ENCODE measurements at places on chromosomes 2 and 18.

GRCh38 chr18:79763407-79763806 lies 34.3 kb upstream of the KCNG2 start:
- no peak for DNase-seq

DNA sequence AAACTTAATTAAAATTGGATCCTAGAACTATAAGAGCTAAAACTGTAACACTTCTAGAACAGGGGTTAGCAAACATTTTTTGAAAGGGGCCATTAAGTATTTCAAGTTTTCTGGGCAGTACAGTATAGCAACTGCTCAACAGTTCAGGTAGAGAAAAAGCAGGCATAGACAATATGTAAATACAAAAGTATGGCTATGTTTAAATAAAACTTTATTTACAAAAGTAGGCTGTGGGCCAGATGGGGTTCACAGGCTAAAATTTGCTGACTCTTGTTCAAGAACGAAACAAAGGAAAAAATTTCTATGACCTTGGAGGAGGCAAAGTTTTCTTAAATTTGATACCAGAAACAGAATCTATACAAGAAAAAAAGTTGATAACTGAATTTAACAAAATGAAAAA lies 114.5 kb downstream of the MEMO1 start:
- DNase-seq, result no peak

- no peak for DNase-seq
These were observed 162.0 kb downstream of the SLC4A3 start for GRCh38 chr2:219789476-219789875.

DNA sequence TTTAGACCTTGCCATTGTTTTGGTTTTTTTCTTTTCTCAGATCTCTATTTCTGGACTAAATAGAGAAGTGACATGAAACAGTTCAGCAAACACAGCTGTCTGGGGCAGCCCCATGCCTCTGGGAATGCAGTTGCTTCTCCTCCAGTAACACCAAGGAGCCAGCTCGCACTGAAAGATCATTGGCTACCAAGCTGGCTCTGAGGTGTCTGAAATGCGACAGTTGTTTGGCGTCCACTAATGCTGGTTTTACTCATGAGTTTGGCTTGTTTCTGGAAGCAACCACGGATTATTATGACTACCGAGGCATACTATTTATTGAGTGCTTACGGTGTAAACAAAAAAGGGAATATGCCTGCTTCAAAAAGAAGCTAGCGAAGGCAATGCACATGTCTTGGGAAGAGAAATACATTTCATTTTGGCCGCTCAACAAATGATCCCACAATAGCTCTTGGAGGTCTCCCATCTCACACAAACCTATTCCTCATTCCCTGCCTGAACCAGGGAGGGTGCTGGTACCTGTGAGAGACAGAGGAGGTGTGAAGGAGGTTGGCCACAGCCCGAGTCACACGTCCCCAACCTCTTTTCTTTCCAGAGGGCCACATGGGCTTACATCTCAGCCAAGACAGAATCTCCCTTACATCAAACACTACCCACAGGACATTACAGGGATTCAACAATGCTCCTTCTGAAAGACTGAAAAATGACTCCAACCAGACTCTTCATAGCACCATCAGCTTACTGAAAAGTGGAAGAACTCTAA lies 37.5 kb upstream of the NEB start:
- no peak for DNase-seq

- DNase-seq, result no peak
These were observed 162.3 kb downstream of the PHLPP1 start for GRCh38 chr18:62877411-62878221.

GRCh38 chr18:46247942-46248341 lies 143.8 kb downstream of the HAUS1 start:
- DNase-seq, result no peak

DNA sequence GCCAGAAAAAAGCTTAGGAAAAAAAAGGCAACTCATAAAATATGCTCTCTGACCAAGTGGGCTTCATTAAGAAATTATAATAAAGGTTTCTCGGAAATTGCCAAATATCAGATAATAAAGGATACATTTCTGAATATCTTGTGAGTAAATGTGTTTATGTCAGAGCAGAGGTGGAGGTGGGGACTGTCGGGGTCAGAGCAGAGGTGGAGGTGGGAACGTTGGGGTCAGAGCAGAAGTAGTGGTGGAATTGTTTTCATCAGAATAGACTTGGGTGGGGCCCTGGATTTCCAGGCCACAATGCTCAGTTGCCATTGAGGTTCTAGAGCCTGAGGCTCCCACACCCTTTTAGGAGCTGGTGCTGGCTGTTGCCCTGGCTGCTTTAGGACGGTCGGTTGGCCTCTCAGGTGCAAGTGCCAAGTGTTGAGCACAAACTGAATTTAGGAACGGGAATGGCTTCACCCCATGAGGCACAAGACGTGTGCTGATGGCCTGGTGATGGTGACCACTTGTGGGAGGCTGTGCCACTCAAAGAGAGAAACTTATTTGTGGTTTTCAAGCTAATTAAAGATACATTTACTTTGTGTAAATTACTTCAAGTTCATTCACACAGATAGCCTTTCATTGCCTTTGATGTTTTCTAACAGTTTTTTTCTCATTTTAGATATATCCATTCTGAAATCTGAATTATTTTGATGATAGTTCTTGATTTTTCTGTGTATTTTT lies 131.5 kb downstream of the ATP9B start:
- no peak for DNase-seq

DNA sequence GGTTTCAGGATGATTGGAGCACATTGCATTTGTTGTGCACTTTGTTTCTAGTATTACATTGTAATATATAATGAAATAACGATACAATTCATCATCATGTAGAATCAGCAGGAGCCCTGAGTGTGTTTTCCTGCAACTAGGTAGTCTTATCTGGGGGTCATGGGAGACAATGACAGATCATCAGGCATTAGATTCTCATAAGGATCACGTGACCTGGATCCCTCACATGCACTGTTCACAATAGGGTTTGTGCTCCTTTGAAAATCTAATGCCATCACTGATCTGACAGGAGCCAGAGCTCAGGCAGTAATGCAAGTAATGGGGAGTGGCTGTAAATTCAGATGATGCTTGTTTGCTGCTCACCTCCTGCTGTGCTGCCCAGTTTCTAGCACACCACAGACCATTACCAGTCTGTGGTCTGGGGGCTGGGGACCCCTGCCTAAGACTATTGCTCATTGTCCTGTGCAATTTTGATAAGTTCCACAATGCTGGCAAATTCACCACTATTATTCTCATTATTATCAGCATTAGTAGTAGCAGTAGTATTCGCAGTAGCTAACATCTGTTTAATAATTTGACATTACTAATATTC lies 428.7 kb upstream of the TNP1 start:
- no peak for DNase-seq

DNA sequence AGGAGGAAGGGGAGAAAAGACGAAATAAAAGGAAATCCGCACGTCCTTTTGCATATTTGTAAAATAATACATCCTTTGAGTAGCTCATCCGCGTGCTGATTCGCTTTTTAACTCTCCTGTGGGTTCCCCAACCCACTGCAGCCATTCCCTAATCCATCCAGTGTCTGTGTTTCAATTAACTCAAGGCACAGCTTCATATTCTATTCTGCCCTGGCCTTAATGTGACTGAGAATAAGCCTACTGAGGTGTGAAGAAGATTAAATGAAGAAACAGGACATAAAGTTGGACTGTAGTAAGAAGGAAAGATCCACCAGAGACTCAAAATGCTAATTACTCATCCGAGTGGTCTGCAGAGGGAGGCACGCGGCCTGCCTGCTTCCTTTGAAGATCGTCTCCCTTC lies 161.4 kb upstream of the SH3BP4 start:
- no peak for DNase-seq

- DNase-seq, result no peak
These were observed 179.5 kb upstream of the ID2 start for GRCh38 chr2:8502316-8502715.

DNA sequence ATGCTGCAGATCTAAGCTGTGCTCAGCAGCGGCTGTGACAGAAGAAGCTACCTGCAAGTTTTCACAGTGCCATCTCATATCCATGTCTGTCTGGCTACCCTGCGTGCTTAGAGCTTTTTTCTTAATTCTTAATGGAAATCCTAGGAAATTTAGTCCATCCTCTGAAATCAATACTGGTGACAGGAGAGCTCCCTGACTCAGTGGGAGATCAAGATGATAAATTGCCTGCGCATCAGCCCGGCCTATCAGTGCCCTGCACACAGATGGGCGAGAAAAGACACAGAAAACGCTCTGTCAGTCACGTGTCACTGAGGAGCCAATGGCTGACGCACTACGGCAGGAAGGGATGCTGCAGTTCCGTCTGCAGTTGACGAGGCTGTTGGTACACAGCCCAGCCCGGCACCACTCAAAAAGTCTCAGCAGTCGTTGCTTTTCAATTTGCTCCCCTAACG lies 819.6 kb upstream of the FSHR start:
- DNase-seq, result peak; percentile 32

GRCh38 chr2:101830555-101830954 lies 133.0 kb downstream of the MAP4K4 start:
- DNase-seq, result no peak

GRCh38 chr2:216206821-216207220 lies 97.7 kb downstream of the XRCC5 start:
- DNase-seq, result no peak

DNA sequence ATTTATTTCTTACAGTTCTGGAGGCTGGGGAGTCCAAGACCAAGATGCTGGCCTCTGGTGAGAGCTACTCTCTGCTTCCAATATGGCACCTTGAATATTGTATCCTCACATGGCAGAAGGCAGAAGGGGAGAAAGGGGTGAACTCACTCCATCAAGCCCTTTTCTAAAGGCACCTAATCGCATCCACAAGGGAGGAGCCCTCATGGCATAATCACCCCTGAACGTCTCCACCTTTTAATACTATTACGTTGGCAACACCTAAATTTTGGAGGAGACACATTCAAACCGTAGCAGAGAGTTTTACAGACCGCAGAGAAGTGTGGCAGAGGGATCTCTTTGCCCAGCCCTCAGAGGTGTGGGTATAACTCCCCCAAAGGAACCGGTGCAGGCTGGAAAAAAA lies 142.6 kb upstream of the BCL2L11 start:
- DNase-seq, result no peak

- no peak for DNase-seq
These were observed 113.8 kb upstream of the THSD7B start for GRCh38 chr2:136651456-136652010.

GRCh38 chr18:7809978-7810377 lies 242.9 kb downstream of the PTPRM start:
- DNase-seq, result no peak

All from stimulated activated CD4-positive, alpha-beta T cell treated with anti-CD3 and anti-CD28 coated beads, Interleukin-1b, Interleukin-23, amount 100 ng/mL, for 24 hours (primary cell).